ENCODE measurements at places on chromosomes 16 and 17. TPM values are rescaled to one million over a fixed set of nuclear protein-coding genes. Genes with fewer than 3 reads are reported as not detected.

KRTAP9-8 gene
- not detected for total RNA-seq

KRT25 gene
- total RNA-seq = not detected

SLC5A11 gene
- not detected for total RNA-seq

SDK2 gene
- not detected for total RNA-seq

ASGR2 gene
- not detected for total RNA-seq

NPIPA2 gene
- total RNA-seq = not detected

All from fibroblast of the aortic adventitia (primary cell).